ENCODE measurements at places on chromosomes 11 and 22.
A peak's percentile ranks its signal among the peaks of the same experiment; 100 is the strongest.

GRCh38 chr11:122277493-122277892, 161.5 kb upstream of the BLID start:
- DNase-seq, result no peak
- H3K27me3 ChIP-seq, result no peaks in the 10 kb centered on the region
- H3K27ac ChIP-seq, result no peak overlapping the region
- H3K36me3 ChIP-seq, result no peaks in the 10 kb centered on the region
- H3K4me1 ChIP-seq, result peaks cover 4% of the 10 kb centered on the region

- H3K36me3 ChIP-seq, result no peaks in the 10 kb centered on the region
- no peak overlapping the region for H3K4me3 ChIP-seq
- no peak for DNase-seq
- peaks cover 14% of the 10 kb centered on the region for H3K4me1 ChIP-seq
- no peaks in the 10 kb centered on the region for H3K27me3 ChIP-seq
- no peak overlapping the region for H3K27ac ChIP-seq
Measured at GRCh38 chr11:64911689-64912088, 5.3 kb downstream of the ATG2A start.

- no peaks in the 10 kb centered on the region for H3K36me3 ChIP-seq
- H3K4me1 ChIP-seq, result no peaks in the 10 kb centered on the region
- H3K27ac ChIP-seq, result no peak overlapping the region
- H3K4me3 ChIP-seq, result no peak overlapping the region
Measured at GRCh38 chr11:89355646-89356045, 135.5 kb downstream of the NOX4 start.

DNA sequence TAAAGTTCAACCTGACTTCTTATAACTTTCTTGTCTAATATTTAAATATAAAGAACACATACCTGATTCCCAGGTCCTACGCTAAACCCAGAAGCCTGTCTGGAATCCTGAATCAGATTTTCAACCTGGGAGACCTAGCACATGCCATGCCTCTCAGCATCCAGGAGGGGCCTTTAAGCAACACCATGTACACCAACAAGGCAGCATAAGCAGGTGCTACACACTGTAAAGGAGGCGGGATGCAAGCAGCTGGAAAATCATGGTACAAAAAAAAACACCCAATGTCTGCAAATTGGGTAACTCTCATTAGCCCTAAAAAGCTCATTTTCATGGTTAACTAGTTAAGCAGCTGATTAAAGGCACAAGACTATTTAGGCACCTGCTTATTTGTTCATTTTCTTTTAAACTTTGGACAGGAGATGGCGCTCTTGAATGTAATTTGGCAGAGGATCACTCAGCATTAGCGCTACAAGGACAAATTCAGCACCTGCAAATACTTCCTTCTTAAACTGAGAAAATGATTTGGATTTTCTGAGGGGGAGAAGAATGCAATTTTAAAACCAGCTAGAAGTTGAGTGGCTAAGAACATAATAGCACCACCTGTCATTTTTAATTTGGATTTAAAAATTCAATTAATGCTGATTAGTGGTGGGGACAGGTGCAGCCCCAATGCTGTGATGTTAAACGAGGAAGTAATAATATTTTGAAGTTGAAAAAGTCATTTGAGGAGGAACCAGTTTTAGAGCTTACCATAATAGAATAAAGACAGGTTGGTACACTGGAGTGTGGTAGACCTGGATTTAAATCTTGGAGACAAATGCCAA, 104.0 kb downstream of the FAR1 start:
- no peak for DNase-seq
- no peaks in the 10 kb centered on the region for H3K27me3 ChIP-seq
- H3K4me1 ChIP-seq, result no peaks in the 10 kb centered on the region
- no peak overlapping the region for H3K27ac ChIP-seq
- no peak overlapping the region for H3K4me3 ChIP-seq
- H3K36me3 ChIP-seq, result no peaks in the 10 kb centered on the region

DNA sequence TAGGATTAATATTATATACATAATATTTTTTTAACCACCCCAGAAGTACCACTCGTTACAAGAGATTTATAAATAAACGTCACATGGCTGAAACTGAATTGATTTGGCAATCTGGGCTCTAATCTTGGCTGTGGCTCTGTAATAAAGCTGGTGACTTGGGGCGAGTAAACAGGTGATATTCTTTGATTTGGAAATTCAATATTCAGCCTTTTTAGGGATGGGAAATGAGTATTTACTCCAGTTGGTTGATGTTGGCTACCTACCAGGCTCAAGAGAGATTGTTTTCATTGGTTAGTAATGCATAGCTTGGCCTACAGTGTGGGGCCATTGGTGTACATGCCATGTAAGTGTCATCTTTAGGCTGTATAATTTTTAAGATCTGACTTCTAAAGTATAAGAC, 117.7 kb upstream of the SORL1-AS1 start:
- H3K27me3 ChIP-seq, result no peaks in the 10 kb centered on the region
- H3K4me3 ChIP-seq, result no peak overlapping the region
- H3K27ac ChIP-seq, result no peak overlapping the region
- no peak for DNase-seq

GRCh38 chr22:35728639-35729308, 11.1 kb downstream of the APOL5 start:
- peaks cover 6% of the 10 kb centered on the region for H3K4me1 ChIP-seq
- no peak overlapping the region for H3K4me3 ChIP-seq
- DNase-seq, result no peak

DNA sequence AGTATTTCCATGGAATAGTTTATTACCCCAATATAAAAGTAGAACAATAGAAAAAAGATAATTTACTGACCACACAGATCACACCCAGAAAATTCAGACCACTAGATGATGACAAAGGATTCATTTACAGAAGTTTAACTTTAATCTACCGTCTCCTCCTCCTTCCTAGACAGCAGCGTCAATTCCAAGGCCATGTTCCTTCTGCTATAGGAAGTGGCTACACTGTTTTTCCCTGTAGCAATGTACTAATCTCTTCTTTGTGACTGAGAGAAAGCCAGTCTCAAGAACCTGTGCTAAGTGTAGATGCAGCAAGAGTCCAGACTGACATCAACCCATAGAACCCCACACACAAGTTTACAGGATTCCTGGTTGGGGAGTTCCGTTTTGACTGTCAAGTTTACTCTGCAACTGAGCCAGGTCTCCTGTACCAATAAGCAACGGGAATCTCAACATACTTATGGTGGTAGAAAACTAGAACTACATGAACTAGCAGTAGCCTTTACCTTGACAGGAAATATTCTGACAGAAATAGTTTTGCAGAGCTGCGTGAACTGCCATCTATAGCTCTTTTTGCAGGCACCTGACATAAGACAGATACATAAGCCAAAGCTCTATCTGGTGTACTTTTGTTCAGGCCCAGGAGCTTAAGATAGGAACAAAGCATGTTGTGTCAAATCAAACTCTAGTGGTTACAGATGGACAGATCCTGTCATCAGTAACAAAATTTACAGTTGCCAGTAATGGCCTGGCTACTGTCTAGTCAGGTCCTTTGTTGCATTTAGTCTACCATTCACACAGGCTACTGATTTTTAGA, 42.9 kb downstream of the MRTFA start:
- H3K4me1 ChIP-seq, result peaks cover 39% of the 10 kb centered on the region
- H3K36me3 ChIP-seq, result no peaks in the 10 kb centered on the region
- H3K4me3 ChIP-seq, result no peak overlapping the region
- no peak overlapping the region for H3K27ac ChIP-seq
- DNase-seq, result no peak

DNA sequence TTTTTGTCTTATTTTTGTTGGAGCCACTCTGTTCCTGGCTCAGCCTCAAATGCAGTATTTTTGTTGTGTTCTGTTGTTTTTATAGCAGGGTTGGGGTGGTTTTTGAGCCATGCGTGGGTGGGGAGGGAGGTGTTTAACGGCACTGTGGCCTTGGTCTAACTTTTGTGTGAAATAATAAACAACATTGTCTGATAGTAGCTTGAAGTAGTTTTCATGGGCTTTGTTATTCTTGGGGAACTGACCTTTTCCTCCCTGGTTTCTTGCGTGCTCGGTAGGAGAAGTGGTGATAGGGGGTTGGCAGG, 6.0 kb upstream of the MCM5 start:
- peaks cover 40% of the 10 kb centered on the region for H3K36me3 ChIP-seq
- H3K4me1 ChIP-seq, result no peaks in the 10 kb centered on the region
- DNase-seq, result no peak
- no peaks in the 10 kb centered on the region for H3K27me3 ChIP-seq

- peaks cover 53% of the 10 kb centered on the region for H3K4me1 ChIP-seq
- H3K27me3 ChIP-seq, result no peaks in the 10 kb centered on the region
- H3K4me3 ChIP-seq, result no peak overlapping the region
- DNase-seq, result peak; percentile 93
- H3K36me3 ChIP-seq, result peaks cover under 1% of the 10 kb centered on the region
- H3K27ac ChIP-seq, result peak overlapping the region; percentile 90
Measured at GRCh38 chr11:65915821-65916251, 3.0 kb downstream of the C11orf68 start.

DNA sequence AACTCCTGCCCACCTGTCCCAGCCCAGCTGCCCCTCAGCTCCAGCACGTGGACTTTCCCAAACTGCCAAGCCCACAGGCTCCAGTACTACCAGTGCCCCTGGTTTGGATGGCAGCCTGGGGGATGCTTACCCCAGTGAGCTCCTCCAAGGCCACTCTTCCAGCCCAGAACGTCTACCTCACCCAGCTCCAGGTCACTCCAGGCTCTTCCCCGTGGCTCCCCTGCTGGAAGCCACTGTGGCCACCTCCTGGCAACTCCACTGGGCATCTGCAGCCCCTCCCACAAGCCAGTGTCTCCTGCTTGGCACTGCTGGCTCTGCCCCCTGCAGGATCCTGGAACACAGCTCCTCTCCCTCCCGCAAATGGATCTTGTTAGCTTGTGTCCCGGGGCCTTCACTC, 29.3 kb downstream of the LMO1 start:
- DNase-seq, result no peak
- H3K4me3 ChIP-seq, result no peak overlapping the region
- H3K27me3 ChIP-seq, result no peaks in the 10 kb centered on the region
- H3K4me1 ChIP-seq, result peaks cover 5% of the 10 kb centered on the region
- peak overlapping the region; percentile 70 for H3K27ac ChIP-seq

GRCh38 chr22:46846150-46846831, 83.8 kb downstream of the TBC1D22A start:
- DNase-seq, result no peak
- no peaks in the 10 kb centered on the region for H3K36me3 ChIP-seq
- H3K4me1 ChIP-seq, result peaks cover 11% of the 10 kb centered on the region
- no peak overlapping the region for H3K27ac ChIP-seq

- no peaks in the 10 kb centered on the region for H3K27me3 ChIP-seq
- H3K4me3 ChIP-seq, result no peak overlapping the region
Measured at GRCh38 chr11:8692417-8692816, 9.8 kb downstream of the RPL27A start.
